ENCODE measurements at places on chromosomes 12 and 14.

DNA sequence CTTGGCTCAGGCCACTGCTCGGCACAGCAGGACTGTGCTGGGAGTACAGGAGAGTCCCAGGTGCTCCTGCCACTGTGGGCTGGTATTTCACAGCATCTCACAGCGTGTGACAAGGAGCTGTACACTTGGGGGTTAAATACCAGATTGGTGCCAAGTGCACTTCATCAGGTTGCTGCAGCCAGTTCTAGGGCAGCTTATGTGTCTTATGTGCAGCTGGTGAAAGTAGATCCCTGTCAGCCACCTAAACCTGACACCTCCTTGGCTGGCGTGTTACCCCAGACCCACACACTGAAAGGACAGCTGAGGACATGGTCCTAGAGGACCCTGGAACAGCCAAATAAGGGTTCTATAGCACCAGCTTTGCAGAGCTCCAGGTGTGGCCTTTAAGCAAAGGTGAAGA is 18.9 kb downstream of the PLEKHH1 start:
- DNase-seq = no peak

DNA sequence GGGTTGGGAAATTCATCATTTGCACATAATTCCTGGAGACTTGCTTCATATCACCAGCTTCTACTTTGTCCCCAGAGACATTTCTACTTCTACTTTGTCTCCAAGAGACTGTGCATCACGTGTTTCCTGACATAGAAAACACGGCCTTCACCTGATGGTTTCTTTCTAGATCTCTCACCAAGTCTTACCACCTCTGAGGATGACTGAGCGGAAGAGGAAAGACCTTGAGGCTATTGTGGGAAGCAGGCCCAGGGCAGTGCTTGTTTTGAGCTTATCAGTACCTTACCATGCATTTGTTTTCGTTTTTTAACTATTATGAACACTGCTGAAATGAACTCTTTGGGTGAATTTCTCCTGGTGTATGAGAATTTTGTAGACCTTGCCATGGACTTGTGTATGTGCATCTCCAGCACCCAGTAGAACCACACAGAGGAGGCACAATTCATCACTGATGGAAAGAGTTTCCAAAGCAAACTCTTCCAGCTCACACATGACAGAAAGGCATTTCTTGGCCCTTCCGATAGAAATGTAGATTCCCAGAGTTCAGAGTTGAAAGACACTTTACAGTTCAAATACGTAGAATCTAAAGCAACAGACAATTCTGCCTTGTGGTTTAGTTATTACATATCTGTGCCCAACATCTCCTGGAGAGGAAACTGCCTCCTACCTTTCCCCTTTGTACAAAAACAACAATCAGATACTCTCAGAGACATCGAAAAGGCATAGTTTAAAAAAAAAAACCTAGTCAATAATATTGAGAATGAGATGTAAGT is 434.7 kb downstream of the FUT8 start:
- DNase-seq = peak; percentile 12

GRCh38 chr14:89248411-89249064 is 168.5 kb downstream of the FOXN3 start:
- DNase-seq = no peak

GRCh38 chr14:55579724-55580469 is at the start of gene KTN1:
Gene KTN1, plus strand, starts transcription at chr14:55580207. Its CDS starts 31,842 bp downstream, at chr14:55612049.
- DNase-seq = peak; percentile 68

DNA sequence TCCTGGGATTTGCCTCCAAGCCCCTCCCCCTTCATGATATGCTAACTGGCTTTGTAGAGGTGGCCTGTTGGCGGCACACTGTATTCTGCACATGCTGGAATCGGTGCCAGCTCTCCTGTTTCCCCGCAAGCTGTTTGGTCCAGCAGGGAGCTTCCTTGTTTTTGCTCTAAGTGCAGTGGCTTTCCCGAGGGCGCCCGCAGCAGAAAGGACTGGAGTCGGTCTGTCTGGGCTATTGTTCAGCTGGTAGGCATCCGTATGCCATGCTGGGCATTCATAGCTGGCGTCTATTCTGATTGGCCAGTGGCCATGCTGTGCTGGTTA is 88.9 kb upstream of the MED13L start:
- DNase-seq = no peak

DNA sequence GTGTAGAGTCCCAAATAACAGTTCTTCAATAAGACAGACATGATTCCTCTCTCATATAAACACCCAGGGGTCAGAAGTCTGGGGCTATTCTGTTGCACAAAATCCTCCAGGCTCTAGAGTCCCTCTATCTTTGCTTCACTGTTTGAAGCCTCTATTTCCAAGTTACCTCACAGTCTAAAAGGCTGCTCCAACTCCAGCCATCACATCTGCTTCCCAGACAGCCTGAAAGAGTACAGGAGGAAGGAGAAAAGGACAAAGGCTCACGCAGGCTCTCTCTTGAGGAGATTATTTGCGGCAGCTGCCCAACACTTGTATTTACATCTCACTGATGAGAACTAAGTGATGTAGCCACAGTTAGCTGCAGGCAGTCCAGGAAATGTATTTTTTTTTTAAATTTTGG is 6.4 kb downstream of the PAPLN start:
- DNase-seq = no peak

DNA sequence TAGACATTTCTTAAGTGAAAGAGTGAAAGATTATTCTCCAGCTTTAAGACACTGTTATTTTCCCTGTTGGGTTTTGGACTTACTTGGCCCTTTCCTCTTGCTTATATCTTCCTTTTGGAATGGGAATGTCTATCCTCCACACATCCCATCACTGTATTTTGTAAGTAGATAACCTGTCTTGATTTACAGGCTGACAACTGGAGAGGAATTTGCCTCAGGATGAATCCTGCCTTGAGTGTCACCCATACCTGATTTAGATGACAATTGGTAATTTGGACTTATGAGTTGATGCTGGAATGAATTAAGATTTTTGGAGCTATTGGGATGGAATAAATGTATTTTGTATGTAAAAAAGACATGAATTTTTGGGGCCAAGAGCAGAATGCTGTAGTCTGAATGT is 74.2 kb upstream of the KICS2 start:
- DNase-seq = no peak

Data from GM18507 (cell line).